ENCODE measurements at places on chromosomes 2 and 18.

DNA sequence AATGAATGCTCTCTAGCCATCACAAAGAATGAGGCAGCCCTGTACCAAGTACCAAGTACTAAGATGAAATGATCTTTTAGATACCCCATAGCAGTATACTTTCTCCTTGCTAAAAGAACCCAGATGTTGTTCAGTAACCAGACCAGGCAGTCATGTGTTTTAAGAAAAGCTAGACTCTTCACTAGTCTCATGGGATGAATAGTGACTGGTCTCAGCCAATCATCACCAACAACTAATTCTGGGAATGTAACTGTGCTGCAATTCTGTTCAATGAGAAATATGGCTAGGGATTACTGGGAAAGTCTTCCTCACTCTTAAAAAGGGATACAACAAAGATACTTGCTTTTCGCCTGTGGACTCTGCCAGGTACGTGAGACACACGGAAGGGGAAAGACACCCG lies 29.5 kb downstream of the MBOAT2 start:
- no peak for DNase-seq

GRCh38 chr18:77004555-77005380 lies 127.8 kb downstream of the MBP start:
- DNase-seq, result no peak

GRCh38 chr18:9474108-9474982 lies 968 bp upstream of the RALBP1 start:
- no peak for DNase-seq

- DNase-seq, result peak; percentile 81
Observed at GRCh38 chr18:51196118-51196810, 1.2 kb downstream of the MEX3C start.

DNA sequence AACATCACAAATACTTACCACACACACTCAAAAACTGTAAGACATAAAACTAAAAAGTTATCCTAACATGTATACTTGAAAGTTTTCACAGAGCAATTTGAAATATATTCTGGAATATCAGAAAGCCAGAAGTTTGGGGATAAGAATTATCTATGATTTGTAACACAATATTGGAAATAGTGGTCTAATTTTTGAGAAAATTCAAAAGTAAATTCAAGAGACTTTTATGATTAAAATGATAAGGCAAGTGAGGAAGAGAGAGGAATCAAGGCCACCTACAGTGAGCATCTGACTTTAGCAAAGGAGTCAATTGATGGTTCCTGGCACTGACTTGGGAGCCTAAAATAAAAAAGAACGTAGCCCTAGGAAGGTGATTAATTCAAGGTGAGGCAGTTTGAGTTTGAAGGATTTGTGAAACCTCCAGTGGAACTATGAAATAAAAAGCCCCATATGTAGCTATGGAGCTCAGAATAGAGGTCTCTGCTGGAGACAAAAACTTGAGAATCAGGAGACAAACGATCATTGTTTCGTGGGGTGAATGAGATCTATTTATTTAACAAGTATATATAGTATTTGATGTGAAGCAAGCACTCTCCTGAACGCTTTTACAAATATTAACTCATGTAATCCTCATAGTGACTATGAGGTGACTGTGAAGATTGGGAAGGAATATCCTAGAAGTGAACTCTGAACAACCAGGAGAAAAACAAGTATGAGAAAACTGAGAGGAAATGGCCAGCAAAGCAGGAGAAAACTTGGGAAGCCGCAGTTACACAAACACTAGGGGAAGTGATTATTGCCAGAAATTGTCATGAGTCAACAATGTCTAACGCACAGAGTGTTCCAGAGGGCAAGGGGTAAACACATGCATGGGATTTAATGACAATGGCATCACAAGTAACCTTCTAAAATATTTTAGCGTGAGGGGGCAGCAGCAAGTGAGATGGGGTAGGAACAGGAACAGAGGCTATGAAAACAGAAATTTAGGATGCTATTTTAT lies 12.8 kb downstream of the TFPI start:
- DNase-seq, result no peak

DNA sequence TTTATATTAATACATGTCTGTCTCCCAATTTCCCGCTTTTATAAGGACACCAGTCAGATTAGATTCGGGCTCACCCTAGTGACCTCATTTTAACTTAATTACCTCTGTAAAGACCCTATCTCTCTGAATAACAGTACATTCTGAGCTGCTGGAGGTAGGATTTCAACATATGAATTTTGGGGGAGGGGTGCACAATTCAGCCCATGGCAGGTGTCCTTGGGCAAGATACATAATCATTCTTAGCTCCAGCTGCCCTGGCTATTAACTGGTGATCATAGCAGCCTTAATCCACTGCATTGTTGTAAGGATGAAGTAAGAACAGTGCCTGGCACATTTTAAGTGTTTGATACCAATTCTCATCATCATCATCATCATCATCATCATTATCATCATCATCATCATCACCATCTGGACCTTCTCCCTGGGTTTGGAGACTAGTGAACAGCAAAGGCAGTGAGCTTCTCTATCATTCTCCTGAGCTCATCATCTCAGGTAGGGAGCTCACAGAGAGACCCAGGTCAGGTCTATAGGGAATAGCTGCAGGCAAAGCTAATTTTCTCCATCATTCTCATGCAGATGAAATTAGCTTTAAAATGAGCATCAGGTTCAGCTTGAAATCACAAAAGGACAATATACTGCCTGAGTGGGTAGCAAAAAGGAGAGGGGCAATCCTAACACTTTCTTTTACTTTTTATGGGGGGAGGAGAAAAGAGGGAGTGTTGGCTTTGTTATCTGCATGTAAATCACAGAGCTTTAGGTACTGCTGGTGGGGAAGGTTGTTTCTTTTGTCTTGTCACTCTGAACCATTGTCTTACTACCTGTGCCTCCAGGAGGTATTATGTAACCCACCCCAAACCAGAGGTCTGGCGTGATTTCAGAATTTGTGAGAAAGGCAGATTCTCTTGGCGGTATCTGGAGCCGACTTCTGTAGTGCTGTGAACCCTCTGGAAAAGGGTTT lies 125.5 kb upstream of the SPRED2 start:
- no peak for DNase-seq
